GM06990 (cell line): ENCODE measurements at places on chromosomes 4 and X.

DNA sequence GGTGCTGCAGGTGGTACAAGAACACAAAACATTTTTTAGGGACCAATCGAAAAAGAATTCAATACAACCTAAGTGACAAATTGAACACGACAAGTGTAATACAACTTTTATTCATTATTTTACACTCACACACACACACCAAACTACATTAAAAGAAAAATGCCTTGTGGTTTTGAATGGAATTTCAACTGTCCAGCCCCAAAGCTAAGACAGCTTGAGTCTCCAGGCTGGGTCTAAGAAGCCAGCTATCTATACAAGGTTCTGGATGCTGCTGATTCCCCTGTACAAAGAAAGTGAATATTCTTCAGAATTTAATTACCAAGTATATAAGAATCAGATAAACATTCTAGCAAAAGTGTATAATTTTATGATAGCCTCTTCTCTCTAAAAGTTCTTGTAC lies 118.2 kb downstream of the PPP3CA start:
- DNase-seq, result no peak

DNA sequence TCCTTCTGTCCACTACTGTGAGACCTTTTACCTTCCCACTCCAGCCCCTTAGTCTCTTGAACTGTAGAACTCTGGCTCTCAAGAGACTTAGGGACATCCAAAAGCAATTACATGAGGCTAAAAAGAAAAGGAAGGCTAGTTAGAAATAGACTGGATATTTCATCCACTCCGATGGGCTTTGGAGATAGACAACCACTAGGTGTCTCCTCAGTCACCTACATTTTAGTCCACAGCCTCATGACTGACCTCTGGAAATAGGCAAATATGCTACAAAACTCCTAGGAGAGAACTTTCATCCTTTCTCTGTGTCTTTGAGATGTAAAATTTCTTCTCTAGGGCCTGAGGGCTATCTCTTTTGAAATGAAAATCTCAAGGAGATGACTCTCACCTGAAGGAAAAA lies 45.1 kb upstream of the LAMP2 start:
- DNase-seq, result no peak

- no peak for DNase-seq
Observed at GRCh38 chr4:5503336-5503936, 204.9 kb downstream of the EVC2 start.

- no peak for DNase-seq
Observed at GRCh38 chr4:2194496-2194895, 47.4 kb downstream of the HAUS3 start.

DNA sequence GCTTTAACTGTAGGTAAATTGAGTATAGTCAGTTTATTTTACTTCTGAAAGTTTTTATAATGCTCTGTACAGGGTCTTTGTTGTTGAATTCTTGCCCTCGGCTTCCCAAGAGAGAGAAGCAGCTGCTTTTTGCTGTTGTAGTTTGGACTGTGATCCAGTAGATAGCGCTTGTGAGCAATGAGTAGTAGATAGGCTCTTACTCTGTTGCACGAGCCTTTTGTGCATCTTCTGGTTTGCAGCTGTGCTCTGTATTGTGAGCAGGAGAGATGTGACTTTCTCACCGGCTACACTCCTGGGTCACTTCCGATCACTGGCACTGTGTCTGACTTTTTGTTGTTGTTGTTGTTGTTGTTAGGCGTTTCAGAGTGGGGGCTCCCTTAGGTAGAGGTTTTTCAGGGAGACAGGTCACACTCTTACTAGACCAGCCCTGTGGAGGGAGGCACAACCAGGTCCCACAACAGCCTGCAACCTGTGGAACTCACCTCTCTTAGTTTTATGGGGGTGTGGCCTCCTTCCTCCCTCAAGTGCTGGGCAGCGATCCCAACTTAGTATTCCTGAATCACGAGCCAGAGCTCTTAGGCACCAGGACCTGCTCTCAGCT lies 822.1 kb upstream of the GALNTL6 start:
- DNase-seq, result no peak

DNA sequence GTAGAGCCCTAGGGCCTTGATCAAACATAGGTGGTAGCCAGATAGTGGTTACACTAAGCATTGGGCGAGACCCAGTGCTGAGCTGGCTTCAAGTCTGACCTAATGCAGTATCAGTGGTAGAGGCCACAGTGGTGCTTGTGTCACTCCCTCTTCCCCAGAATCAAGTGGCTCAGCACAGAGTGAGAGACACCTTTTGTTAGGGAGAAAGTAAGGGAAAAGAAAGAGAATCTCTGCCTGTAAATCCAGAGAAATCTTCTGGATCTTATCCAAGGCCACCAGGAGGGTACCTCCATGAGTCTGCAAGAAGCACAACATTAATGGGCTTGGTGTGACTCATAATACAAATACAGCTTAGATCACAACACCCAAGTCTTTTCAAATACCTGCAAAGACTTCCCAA lies 117.7 kb upstream of the SLC6A14 start:
- DNase-seq, result no peak

DNA sequence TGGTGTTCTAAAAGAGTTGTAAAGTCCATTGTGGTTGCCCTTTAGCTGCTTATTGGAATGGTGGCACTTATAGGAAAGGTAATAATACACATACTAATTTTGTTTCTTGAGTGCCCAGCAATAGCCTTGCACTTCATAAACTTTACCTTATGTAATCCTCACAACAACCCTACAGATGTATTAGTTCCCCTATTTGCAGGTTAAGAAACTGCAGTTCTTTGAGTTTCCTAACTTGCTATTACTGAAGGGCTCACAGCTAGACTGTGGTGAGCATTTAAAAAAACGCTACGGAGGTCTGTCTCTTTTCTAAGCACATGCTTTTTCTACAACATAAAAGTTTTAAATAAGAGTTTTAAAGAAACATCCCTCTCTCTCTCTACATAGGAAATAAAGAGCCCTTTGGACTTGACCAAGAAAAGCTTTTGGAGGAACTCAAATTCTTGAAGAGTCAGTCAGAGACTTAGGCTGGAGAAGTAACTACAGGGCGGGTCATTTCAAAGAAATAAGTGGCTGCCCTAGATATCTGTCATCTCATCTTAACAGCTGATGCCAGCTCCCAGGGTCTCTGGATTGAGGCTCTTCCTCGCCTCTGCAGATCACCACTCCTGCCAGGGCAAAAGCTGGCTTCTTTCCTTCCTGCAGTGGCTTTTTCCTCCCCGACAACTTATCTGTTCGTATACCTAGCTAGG lies 42.0 kb upstream of the FBXW7 start:
- no peak for DNase-seq

GRCh38 chr4:136935305-136935704 lies 597.0 kb downstream of the PCDH18 start:
- DNase-seq, result no peak

DNA sequence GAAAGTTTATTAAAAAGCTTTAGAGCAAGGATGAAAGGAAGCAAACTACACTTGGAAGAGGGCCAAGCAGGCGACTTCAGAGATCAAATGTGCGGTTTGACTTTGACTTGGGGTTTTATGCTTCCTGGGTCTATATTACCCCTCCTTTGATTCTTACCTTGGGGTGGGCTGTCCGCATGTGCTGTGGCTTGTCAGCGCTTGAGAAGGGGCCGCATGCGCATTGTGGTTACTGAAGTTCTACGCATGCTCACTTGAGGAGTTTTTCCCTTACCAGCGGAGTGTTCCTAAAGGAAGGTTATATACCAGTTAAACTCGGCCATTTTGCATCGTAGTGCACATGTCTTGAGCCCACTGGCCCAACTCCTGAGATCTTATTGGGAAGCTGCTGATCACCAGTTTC lies 9.9 kb downstream of the ZNF157 start:
- no peak for DNase-seq

GRCh38 chrX:27917713-27918500 lies 63.3 kb downstream of the DCAF8L1 start:
- DNase-seq, result no peak

DNA sequence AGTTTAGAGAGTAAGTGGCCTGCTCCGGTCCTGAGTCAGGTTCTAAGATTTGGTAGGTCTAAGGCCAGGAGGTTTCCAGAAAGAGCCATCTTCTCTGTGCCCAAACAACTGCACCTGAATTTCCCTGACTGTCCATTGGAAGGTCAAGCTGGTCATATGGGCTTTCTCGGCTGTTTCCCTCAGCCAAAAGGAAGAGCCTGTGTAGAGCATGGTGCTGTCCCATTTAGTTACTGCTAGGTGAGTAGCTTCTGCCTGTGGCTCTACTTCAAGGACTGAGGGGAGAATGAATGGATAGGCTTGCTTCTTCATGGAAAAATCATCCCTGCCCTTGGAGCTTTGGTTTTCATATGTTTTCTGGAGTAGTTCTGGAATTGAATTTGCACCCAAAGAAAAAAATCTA lies 33.7 kb downstream of the NHSL2 start:
- DNase-seq, result no peak
